ENCODE measurements at places on chromosomes 2 and 18. TPM values are rescaled to one million over a fixed set of nuclear protein-coding genes. Genes with fewer than 3 reads are reported as not detected.

SCN2A gene
- 252 TPM for total RNA-seq

POMC gene
- 5.3 TPM for total RNA-seq

SELENOI gene
- 70.8 TPM for total RNA-seq

PJVK gene
- 3.9 TPM for total RNA-seq

APOB gene
- 0.69 TPM for total RNA-seq

RFX8 gene
- 1.2 TPM for total RNA-seq

PARD3B gene
- total RNA-seq, result 16.8 TPM

TXNDC2 gene
- not detected for total RNA-seq

CNRIP1 gene
- 80.5 TPM for total RNA-seq

PRSS56 gene
- total RNA-seq, result 1.6 TPM

ACKR3 gene
- 12.7 TPM for total RNA-seq

ASPRV1 gene
- total RNA-seq, result 3.0 TPM

FAM110C gene
- total RNA-seq, result 2.3 TPM

ALPI gene
- not detected for total RNA-seq

EMILIN1 gene
- total RNA-seq, result 6.2 TPM

UGT1A8 gene
- not detected for total RNA-seq

NCK2 gene
- 50.5 TPM for total RNA-seq

MARS2 gene
- total RNA-seq, result 9.9 TPM

ANKRD30BL gene
- total RNA-seq, result 21.7 TPM

CXCR2 gene
- total RNA-seq, result 0.23 TPM

PLA2R1 gene
- 7.2 TPM for total RNA-seq

GPD2 gene
- total RNA-seq, result 112 TPM

MC5R gene
- 0.69 TPM for total RNA-seq

MC4R gene
- 14.8 TPM for total RNA-seq

CD28 gene
- 0.69 TPM for total RNA-seq

PAX3 gene
- 0.69 TPM for total RNA-seq

COMMD1 gene
- total RNA-seq, result 51.9 TPM

COL3A1 gene
- 109 TPM for total RNA-seq

AFF3 gene
- total RNA-seq, result 26.3 TPM

EFR3B gene
- total RNA-seq, result 72.9 TPM

ANKRD62 gene
- total RNA-seq, result 0.23 TPM

MARCHF7 gene
- 134 TPM for total RNA-seq

CYP27C1 gene
- total RNA-seq, result 0.69 TPM

CRYGD gene
- total RNA-seq, result 3.7 TPM

FAM210A gene
- total RNA-seq, result 36.4 TPM

CLEC4F gene
- total RNA-seq, result not detected

CCDC85A gene
- 38.1 TPM for total RNA-seq

IL18R1 gene
- total RNA-seq, result 0.46 TPM

CYTIP gene
- total RNA-seq, result 0.92 TPM

NXPH2 gene
- total RNA-seq, result 19.4 TPM

FOXD4L1 gene
- 0.69 TPM for total RNA-seq

TFCP2L1 gene
- total RNA-seq, result 0.69 TPM

SERPINB2 gene
- total RNA-seq, result 0.23 TPM

MAP2 gene
- total RNA-seq, result 911 TPM
